ENCODE measurements at places on chromosomes 12 and 14.

GRCh38 chr12:63863658-63864453, 19.4 kb downstream of the SRGAP1 start:
- DNase-seq: no peak

- peak; percentile 71 for DNase-seq
Observed at GRCh38 chr12:116662612-116663144, 75.2 kb downstream of the SPRING1 start.

GRCh38 chr12:45615268-45615667, 114.2 kb upstream of the ARID2 start:
- DNase-seq: peak; percentile 63

- DNase-seq: peak; percentile 87
Observed at GRCh38 chr14:79278798-79279644, 932.3 kb downstream of the DIO2 start.

- DNase-seq: no peak
Observed at GRCh38 chr12:123129621-123130020, 21.3 kb downstream of the PITPNM2 start.

DNA sequence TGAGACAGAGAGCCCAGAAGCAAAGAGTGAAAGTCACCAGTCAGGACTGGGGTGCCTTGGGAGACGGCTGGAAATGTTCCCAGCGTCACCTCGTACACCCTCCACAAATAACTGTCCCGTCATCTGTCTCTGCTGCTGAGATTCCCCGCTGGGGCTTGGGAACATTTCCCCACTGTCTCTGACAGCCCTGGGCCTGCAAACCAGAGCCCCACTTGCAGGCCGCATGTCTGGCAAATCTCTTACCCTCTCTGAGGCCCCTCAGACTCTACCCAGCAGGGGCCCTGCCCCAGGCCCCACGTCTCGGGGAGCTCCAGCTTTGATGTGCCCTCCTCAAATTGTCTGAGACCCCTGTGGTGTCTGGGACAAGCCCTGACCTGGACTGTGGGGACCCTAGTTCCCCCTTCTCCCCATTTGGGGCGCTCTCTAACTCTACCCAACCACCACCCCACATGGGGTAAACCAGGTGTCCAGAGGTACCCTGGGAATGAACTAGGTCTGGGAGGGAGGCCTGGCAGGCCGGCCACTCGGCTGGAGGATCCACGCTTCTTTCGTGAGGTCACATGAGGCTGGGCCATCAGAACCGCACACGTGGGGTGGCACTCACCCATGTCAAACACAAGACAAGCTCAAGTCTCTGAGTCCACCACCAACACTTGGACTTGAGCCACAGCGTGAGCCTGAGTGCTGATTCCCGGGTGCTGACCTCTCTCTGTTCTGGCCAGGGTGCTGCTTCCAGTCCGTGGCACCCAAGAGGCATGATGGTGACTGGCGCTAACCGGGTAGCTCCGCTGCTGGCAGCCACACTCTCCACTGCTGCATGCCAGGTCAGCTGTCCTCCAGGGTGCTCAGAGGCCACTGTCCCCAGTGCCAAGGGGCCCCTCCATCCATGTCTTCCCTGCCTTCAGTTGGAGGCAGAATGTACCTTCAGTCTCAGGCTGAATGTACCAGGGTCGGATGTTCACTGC, 59.8 kb downstream of the DIO3 start:
- DNase-seq: no peak

DNA sequence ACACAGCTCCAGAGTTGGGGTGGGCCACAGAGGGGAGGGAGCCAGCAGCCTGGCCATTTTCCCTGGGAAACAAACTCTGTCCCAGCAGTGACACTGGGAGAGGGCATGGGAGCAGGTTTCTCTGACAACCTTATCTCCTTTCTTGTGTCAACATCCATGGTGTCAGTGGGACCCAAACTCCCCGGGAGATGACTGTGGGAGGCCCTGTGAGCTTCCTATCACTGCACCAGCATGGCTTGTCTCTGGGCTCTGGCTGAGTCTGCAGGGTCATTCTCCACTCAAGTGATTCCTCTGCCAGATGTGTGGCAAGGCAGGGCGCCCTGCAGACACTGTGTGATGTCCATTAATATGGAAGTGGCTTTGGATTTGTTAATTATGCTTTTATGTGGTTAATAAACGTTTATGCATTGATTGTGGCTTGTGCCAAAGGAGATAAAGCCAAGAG, 10.1 kb downstream of the LRTM2 start:
- peak; percentile 79 for DNase-seq

GRCh38 chr12:89674326-89674942, 34.2 kb downstream of the ATP2B1 start:
- DNase-seq: no peak

- no peak for DNase-seq
Observed at GRCh38 chr12:29795715-29796114, 12.0 kb upstream of the TMTC1 start.

DNA sequence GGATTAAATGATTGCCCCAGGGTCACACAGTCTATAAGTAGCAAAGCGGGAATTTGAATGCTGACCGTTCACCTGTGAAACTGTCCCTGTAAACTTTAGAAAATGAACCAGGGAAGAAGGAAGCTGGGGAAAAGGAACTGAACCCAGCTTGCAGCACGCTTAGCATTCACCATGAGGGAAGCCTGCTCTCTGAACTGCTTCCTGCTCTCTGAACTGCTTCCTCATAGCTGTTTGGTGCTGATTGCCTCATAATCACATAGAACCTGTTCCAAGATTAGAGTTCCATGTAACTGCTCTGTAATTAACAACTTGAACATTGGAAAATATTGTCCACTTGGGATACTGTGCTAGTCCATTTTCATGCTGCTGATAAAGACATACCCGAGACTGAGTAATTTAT, 1504.8 kb upstream of the TMEM132C start:
- no peak for DNase-seq

DNA sequence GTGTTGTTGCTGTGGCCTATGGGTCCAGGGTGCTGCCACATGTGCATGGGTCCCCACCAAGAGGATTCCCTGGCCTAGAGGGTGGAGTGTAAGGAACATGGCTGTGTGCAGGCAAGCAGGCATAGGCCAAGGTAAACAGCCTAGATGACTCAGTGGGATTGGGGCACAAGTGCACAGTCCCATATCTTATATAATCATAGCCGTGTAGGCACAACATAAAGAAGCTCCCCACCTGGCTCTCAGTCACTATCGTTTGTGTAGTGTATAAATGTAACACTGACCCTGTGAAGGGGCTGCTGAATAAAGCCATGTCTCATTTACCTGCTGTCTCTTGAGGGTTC, 15.7 kb upstream of the RNASE12 start:
- DNase-seq: no peak

DNA sequence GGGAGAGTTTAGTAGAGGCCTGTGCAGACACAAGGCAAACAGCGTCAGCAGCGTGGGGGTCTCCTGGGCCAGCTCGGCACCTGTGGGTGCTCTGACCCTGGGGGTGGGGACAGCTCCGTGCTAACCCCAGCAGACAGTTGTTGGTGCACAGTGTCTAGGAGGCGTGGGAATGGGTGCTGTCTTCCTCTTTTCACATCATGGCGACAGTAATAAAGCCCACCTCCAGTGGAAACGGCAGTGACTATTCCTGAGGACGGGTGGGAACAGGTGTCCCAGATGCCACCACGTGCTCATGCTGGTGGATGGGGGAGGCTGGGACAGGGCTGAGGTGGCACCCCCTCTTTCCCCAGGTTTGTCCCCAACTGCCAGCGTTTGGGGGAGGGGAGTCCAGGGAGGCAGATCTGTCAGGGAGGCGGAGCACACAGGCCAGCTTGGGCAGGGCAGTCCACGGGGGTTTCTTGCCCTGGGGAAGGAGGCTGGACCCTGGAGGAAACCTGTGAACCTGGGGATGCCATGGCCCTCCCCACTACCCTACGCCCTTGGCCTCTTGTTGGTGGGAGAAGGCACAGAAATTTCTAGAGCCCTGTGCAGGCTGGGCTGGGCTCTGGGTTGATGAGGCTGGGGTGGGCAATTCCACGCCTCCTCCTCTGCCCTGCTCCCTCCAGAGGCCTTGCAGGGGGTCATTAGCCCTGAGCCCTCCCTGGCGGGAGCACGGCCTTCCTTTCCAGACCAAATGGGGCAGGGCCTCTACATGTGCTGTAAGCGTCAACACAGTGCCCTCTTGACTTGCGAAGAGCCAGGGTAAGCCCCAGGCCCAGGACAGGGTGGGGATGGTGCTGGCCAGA, 3.8 kb downstream of the ZBTB42 start:
- DNase-seq: no peak

DNA sequence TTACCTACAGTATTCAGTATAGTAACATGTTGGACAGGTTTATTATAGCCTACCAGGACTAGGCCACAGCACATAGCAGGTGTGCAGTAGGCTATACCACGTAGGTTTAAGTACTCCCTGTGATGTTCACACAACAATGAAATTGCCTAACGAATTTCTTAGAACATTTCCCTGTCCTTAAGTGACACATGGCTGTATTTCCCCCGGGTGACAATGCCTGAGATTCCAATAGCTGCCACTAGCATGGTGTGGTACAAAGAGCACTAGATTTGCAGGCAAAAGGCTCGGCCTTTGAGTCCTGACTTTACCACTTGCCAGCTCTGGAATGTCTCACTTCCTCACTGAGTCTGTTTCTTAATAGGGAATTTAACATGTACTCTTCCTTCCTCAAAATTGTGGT, 19.7 kb downstream of the PTPN21 start:
- no peak for DNase-seq

- DNase-seq: no peak
Observed at GRCh38 chr14:106622200-106622745, 1095.9 kb downstream of the TMEM121 start.

DNA sequence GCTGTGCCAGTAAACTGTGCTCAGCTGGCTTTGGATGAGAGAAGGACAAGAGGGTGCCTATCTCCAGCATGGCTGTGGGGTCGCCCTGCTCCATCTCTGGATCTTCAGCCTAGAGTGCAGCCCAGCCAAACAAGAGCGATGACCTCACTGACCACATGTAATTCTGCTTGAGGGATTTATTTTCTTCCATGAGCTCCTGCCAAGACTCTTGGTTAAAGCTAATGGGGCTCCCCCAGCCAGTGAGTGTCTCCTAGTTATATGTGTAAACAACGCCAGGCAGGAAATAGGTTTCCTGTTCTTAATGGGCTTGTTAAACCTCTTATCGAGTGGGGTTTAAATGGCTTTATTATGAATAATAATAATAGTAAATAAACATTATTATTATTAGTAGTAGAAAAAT, 397.2 kb downstream of the NRXN3 start:
- DNase-seq: no peak

DNA sequence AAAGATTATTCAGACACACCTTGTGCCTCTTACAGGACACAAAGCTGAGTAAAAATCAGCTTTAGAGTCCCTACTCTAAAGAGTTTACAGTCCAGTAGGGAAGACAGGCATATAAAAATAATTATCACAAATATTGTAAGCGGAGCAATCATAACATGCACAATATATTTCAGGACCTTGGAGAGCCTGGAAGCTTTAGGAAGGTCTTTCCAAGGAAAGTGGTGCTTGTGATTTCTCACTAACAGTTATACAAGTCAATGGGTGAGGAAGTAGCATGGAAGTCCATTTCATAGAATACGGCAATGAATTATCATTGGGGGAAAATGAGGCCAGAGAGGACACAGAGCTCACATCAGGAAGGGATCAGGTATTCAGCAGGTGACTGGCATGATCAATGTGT, 268.3 kb downstream of the C12orf50 start:
- no peak for DNase-seq

- peak; percentile 73 for DNase-seq
Observed at GRCh38 chr14:52131640-52132320, 62.9 kb upstream of the NID2 start.

GRCh38 chr14:104361921-104362681, 217.5 kb upstream of the C14orf180 start:
- DNase-seq: no peak

DNA sequence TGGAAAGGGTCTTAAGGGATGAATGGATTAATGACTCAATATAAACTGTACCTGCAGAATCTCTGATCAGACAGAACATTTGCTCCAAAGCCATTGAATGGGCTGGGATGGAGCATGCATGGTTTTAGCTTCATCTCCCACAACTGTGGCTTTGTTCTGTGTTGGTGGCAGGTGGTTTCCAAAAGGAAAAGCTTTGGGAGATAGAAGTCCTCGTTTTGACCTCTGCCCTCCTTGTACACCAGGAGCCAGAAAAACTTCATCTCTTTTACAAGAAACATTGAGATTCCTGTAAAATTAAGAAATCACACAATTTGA, 39.5 kb downstream of the GPR65 start:
- no peak for DNase-seq

DNA sequence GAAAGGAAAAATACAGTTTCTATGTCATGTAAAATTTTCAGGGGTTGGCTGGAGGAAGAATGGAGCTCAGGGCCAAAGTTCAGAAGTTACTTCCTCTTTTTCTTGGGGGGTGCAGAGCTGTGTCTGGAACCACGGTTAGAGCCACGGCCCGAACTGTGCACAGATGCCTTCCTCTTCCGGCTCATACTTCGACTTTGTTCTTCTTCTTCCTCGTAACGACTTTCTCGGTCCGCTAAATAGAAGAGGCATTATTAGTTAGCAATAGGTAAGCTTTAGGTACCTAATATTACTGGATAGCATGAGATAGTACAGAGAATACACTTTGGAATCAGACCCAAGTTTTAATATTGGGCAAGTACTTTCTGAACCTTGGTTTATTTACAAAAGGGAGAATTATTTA, 31.2 kb downstream of the SUPT16H start:
- DNase-seq: no peak
